Muscle of leg (tissue), 16 donors: ENCODE measurements at places on chromosomes 4 and X.
A peak's percentile ranks its signal among the peaks of the same experiment; 100 is the strongest.

DNA sequence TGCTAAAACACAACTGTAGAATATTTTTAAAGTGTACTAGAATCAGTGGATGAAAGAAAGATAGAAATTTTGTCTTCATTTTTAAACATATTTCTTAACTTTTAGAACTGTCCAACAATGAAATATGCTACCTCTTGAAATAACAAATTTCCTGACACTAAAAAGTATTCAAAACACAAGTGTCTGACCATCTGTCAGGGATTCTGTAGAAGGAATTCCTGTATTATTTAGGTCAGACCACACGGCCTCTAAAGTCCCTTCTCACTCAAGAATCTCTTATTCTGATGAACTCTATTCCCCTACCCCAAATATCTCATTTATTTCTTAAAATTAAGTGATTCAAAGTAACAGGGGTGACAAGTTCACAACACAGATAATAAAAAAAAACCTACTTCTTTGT is 99.1 kb downstream of the MAML3 start:
- no peak overlapping the region for H3K4me3 ChIP-seq
- no peaks in the 10 kb centered on the region for H3K36me3 ChIP-seq
- H3K4me1 ChIP-seq: no peaks in the 10 kb centered on the region
- no peak overlapping the region for H3K27ac ChIP-seq
- H3K27me3 ChIP-seq: no peaks in the 10 kb centered on the region

- no peak overlapping the region for H3K27ac ChIP-seq
- no peaks in the 10 kb centered on the region for H3K36me3 ChIP-seq
- H3K4me1 ChIP-seq: no peaks in the 10 kb centered on the region
- no peak overlapping the region for H3K4me3 ChIP-seq
- H3K27me3 ChIP-seq: no peaks in the 10 kb centered on the region
Observed at GRCh38 chr4:40502934-40503333, 126.7 kb downstream of the RBM47 start.

- no peaks in the 10 kb centered on the region for H3K36me3 ChIP-seq
- DNase-seq: no peak
- H3K4me1 ChIP-seq: no peaks in the 10 kb centered on the region
- H3K27ac ChIP-seq: no peak overlapping the region
- no peaks in the 10 kb centered on the region for H3K27me3 ChIP-seq
Observed at GRCh38 chr4:126451237-126451873, 1136.6 kb downstream of the FAT4 start.

- H3K27ac ChIP-seq: no peak overlapping the region
- no peak overlapping the region for H3K4me3 ChIP-seq
- DNase-seq: no peak
Observed at GRCh38 chr4:136007991-136008390, 1524.3 kb downstream of the PCDH18 start.

GRCh38 chrX:41971346-41971745 is 48.0 kb upstream of the CASK start:
- no peaks in the 10 kb centered on the region for H3K4me1 ChIP-seq
- H3K36me3 ChIP-seq: no peaks in the 10 kb centered on the region
- H3K27ac ChIP-seq: no peak overlapping the region
- H3K4me3 ChIP-seq: no peak overlapping the region

- no peaks in the 10 kb centered on the region for H3K4me1 ChIP-seq
- H3K27me3 ChIP-seq: no peaks in the 10 kb centered on the region
- H3K4me3 ChIP-seq: no peak overlapping the region
- peaks cover 22% of the 10 kb centered on the region for H3K36me3 ChIP-seq
- no peak for DNase-seq
Observed at GRCh38 chr4:123659730-123660129, 263.1 kb downstream of the SPRY1 start.

DNA sequence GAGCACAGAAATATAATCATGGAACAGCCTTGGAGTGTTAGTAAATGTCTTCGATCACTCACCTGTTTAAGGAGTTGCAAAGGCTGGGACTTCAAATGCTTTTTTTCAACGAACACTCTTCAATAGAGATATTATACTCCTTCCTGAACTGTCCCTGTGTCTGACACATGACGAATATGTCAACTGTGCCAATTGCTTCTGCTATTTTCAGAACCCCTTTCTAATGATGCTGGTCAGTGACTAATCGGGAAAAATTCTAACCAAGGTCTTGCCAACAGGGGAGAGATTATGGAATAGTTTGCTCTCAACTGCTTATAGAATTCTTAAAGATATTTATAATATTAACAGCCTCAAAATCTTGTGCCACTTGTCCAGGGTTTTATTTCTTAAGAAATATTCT is 8.5 kb upstream of the KLHL34 start:
- no peaks in the 10 kb centered on the region for H3K4me1 ChIP-seq
- H3K27me3 ChIP-seq: peaks cover 8% of the 10 kb centered on the region
- DNase-seq: peak; percentile 12
- no peak overlapping the region for H3K27ac ChIP-seq
- H3K36me3 ChIP-seq: no peaks in the 10 kb centered on the region
- H3K4me3 ChIP-seq: no peak overlapping the region

DNA sequence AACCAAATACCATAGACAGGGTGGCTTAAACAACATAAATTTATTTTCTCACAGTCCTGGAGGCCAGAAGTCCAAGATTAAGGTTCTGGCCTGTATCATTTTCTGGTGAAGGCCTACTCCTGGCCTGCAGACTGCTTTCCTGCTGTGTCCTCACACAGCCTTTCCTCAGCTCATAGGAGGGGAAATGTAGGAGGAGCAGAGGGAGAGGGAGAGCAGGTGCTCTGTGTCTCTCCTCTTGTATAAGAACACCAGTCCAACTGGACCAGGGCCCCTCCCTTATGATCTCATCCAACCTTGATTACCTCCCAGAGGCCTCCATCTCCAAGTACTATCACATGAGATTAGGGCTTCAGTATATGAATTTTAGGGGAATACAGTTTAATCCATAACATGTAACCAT is 34.3 kb downstream of the RAPGEF2 start:
- no peak overlapping the region for H3K27ac ChIP-seq
- no peaks in the 10 kb centered on the region for H3K4me1 ChIP-seq
- H3K4me3 ChIP-seq: no peak overlapping the region
- no peaks in the 10 kb centered on the region for H3K27me3 ChIP-seq
- H3K36me3 ChIP-seq: no peaks in the 10 kb centered on the region

- peak within 1 kb of the TSS; percentile 85 for H3K27ac ChIP-seq
- H3K4me1 ChIP-seq: peaks cover 5% of the 10 kb centered on the region
- H3K4me3 ChIP-seq: peak within 1 kb of the TSS; percentile 88
Observed at GRCh38 chr4:141636082-141636770, at the start of gene IL15. TSS of gene IL15 (plus strand) at chr4:141636583. CDS start at chr4:141719465, 82,882 bp downstream.

DNA sequence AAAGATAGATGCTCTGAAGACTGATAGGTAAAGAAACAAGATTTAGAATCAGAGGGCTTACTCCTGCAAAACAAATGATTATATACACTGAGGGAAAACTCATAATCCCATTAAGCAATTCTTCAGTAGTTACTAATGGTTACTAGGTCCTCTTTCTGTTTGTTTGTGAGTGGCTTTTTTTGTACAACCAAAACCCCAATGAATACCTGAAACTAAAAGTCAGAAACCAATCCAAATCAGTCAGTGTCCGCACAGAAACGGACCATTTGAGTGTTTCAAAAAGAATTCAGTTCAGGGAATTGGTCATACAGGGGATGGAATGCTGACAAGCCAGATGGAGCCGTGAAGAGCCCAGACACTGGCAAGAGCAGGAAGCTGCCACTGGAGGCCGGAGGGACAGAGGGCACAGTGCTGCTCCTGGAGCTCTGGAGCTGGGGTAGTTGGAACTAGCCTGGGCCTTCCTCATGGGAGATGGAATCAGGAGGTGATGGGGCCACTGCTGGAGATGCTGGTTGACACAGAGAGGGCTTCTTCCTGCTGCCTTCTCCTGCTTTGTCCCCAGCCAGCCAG is 31.9 kb downstream of the SETD7 start:
- DNase-seq: no peak
- peaks cover 53% of the 10 kb centered on the region for H3K36me3 ChIP-seq
- H3K4me1 ChIP-seq: peaks cover 20% of the 10 kb centered on the region
- H3K4me3 ChIP-seq: no peak overlapping the region

DNA sequence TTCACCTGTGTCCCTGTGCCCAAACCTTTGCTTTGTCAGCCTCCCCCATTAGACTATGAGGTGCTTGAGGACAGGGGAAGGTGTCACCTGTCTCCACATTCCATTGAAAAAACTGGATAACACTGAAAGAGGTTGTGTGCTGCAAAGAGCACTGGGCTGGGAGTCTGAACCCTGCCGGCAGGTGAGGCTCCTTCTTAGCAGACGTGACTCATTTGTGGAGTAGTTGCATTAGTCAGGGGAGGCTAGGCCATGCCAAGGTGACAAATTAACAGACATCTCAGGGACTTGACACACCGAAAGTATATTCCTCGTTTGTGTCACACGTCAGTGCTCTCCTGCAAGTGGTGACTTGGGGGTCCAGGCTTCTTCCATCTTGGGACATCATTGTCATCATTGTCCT is 95.9 kb upstream of the STX18 start:
- no peak for DNase-seq
- no peaks in the 10 kb centered on the region for H3K36me3 ChIP-seq
- H3K4me3 ChIP-seq: no peak overlapping the region
- peaks cover 3% of the 10 kb centered on the region for H3K4me1 ChIP-seq

DNA sequence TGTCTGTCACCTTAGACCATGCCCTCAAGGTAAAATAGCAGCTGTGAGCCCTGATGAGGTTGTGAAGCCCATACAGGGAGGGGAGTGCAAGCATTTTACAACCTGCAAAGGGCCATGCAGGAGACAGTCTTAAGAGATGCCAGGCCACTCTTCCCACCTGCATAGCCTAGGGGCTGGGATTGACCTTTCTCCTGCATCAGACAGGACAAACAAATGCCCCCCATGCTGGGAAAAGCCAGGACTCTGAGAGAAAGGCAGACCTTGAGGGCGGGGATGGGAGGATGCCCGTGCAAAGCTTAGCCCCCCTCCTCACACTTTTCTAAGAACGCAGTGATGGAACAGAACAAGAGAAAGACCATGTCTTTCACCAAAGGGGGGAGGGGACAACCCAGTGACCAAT is 137.9 kb upstream of the MAMLD1 start:
- H3K36me3 ChIP-seq: no peaks in the 10 kb centered on the region
- no peak overlapping the region for H3K27ac ChIP-seq
- no peak for DNase-seq

GRCh38 chr4:97942951-97943350 is 200.3 kb downstream of the STPG2 start:
- DNase-seq: no peak
- H3K36me3 ChIP-seq: no peaks in the 10 kb centered on the region
- H3K4me3 ChIP-seq: no peak overlapping the region
- H3K27me3 ChIP-seq: no peaks in the 10 kb centered on the region
- H3K27ac ChIP-seq: no peak overlapping the region

DNA sequence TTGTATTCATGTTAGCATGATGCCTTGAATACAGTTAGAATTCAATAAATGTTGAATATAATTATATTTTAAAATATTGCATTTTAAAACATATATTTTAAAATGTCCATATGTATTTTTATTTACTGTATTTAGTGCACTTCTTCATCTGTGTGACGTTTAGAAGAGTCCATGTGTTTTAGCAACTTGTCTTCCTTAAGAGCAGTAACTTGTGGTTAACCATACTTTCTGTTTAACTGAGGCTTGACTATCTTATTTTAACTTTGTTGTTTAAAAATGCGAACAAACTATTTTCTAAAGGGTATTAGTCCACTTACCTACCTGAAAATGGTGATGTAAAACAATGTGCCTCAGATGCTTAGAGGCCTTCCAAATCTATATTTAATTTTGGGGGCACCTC is 858 bp downstream of the DMP1 start:
- no peak overlapping the region for H3K27ac ChIP-seq
- H3K4me3 ChIP-seq: no peak overlapping the region
- H3K4me1 ChIP-seq: no peaks in the 10 kb centered on the region
- no peak for DNase-seq
- no peaks in the 10 kb centered on the region for H3K36me3 ChIP-seq
- H3K27me3 ChIP-seq: no peaks in the 10 kb centered on the region

DNA sequence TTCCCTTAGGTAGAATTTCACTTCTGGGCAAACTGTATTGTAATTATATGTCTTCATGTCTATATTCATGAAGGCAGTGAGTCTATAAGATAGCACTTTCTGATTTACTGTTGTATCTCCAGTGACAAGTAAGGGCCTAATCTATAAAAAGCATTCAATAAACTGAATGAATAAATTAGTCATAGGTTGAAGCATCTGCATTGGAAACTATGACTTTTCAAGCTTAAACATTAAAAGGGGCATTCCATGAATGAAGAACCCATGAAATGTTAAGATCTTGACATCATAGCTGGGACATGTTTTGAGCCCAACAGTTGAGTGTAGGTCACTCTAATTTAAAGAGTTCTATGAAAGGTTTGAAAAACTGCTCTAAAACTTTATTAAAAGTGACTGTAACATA is 159.3 kb upstream of the LCORL start:
- no peak overlapping the region for H3K27ac ChIP-seq
- H3K4me3 ChIP-seq: no peak overlapping the region
- no peaks in the 10 kb centered on the region for H3K27me3 ChIP-seq

DNA sequence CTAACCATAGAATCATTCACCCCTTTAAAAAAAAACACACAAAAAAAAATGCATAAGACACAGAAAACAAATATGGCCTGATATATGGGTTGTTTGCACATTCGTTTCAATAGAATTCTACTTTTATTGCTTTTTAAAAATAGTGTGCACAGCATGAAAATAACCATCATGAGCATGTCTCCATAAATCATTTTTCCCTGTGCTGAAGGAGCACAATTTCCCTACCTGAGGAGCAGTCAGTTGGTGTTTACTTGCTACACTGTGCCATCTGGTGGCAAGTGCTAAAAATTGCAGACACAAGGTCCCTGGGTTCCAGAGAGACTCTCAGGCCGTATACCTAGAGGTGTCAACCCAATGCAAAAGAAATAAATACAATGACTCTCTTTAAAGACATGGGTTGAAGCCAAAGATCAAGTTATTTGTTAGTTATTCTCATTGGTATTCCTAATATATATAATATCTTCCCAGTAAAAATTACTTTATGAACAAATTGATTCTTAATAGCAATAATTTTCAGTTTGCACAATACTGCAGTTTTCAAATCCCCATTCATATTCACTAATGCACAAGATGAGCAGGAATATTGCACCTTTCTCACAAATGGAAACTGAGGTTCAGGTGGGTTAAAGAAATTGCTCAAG is 551.4 kb downstream of the IQCM start:
- DNase-seq: peak; percentile 23
- H3K27me3 ChIP-seq: no peaks in the 10 kb centered on the region
- H3K36me3 ChIP-seq: no peaks in the 10 kb centered on the region
- H3K4me1 ChIP-seq: no peaks in the 10 kb centered on the region

- no peak overlapping the region for H3K4me3 ChIP-seq
- no peaks in the 10 kb centered on the region for H3K4me1 ChIP-seq
- no peak overlapping the region for H3K27ac ChIP-seq
Observed at GRCh38 chr4:4919927-4920326, 60.5 kb downstream of the MSX1 start.
